ENCODE measurements at places on chromosomes 11 and 22. TPM values are rescaled to one million over a fixed set of nuclear protein-coding genes. Genes with fewer than 3 reads are reported as not detected.

BAD gene
- 38.3 TPM for total RNA-seq

UBQLNL gene
- total RNA-seq = 0.23 TPM

NXPE4 gene
- total RNA-seq = not detected

NPAS4 gene
- total RNA-seq = 0.34 TPM

DNA sequence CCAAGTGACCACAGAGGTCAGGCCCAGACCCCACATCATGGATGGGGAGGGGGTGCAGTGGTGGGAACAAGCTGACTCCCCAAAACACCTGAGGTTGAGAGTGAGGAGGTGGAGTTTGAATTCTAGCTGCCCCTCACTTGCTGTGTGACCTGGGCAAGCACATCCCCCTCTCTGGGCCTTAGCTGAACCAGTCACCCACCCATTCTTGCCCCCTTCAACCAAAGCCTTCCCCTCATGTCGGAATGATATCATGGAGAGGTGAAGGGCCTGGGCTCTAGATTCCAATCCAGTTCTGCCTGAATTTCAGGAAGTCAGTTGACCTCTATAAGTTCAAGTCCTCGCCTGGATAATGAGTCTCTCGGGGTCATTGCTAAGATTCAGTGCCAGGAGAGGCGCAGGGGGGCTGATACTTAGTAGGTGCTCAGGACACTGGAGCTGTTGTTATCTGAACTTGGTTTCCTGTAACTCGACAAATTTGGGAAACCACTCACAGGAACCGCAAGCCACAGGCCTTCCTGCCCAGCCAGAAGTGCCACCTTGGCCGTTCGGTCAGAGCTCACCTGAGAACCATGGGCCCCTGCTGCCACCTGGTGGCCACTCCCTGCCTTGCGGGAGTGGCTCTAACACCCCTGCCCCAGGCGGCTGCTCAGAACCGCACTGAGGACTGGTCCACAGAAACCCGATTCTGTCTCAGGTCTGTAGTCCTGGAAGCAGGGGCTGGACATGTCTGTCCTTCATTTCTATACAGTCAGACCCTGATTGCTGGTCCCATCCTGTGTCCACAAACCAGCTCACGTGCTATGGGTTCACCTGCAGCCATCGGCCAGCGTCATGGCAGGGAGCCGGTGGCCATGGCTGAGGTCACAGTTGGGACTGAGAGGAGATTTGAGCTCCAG lies 6.9 kb downstream of the CDC42EP1 start:
- DNase-seq = peak; percentile 97

GRCh38 chr22:20834206-20834605 lies 24.4 kb downstream of the PI4KA start:
- no peak for DNase-seq

- DNase-seq = no peak
Measured at GRCh38 chr11:117915672-117916235, 13.4 kb downstream of the TMPRSS13 start.

DNA sequence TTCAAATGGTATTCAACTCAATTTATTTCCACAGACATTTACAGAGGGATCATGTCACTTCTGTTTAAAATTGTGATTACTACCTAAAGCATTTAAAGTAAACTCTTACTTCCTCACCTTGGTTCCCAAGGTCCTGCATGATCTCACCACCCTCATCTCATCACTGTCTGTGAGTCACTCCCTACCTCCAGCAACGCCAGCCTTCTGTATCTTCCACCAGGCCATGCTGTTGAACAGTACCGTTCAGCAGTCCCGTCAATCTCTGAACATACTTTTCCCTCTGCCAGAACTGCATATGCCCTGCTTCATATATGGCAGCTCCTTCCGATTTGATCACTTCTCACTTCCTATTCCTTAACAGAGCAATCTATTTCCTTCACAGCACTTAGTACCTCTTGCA lies 2.0 kb downstream of the FBXO3 start:
- DNase-seq = no peak

GRCh38 chr22:32130464-32130863 lies 28.6 kb downstream of the C22orf42 start:
- no peak for DNase-seq

DNA sequence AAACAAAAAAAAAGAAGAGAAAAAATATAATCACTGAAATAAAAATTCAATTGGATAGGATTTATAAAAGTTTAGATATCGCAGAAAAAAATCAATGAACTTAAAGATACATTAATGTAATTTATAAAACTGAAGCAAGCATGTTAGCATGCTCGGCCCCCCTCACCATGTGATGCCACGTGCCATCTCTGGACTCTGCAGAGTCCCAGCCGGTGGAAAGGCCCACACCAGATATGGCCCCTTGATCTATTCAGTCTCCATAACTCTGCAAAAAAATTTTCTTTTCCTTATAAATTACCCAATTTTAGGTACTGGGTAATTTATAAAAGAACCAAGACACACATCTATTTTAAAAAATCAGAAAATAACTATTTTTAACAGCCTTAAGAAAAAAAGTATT lies 476.0 kb upstream of the ANO3 start:
- DNase-seq = no peak

DNA sequence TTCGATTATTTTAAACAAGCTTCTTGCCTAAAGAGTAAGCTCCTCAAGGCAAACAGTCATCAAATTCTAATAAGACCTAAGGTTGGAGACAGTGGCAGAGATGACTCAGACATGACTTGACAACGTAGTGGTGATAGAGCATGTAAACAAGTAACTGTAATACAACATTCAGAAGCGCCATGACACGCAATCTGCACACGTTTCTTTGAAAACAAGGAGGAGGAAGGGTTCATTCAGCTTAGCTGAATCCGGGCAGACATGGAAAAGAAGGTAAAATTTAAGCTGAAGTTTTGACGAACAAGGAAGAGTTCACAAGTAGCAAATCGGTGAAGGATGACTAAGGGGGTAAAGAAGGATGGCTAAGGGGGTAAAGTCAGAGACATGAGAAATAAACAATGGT lies 152.4 kb upstream of the ZC3H12C start:
- DNase-seq = no peak

- DNase-seq = no peak
Measured at GRCh38 chr11:97756571-97757335, 1264.0 kb upstream of the CNTN5 start.

DNA sequence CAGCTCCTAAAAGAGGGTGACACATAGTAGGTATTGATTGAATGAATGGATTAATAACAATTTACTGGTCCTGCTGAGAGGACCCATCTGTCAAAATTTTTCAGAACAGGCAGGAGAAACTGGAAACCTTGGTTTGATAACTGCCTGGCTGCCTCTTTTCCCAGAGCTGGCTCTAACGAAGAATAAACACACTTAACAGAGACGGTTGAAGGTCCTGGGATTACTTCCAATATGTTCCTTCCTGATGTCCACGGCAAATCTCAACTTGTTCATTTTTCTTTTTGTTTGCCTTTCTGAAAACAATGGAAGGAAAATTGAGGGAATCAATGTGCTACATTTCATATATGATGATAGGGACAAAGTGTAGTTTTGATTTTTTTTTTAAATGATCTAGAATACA lies 76.5 kb upstream of the SYT13 start:
- no peak for DNase-seq

Measured in activated CD8-positive, alpha-beta T cell treated with anti-CD3 and anti-CD28 coated beads, Interleukin-2, amount 10 ng/mL, durations not matched to agents 7 days and 5 days (primary cell).